ENCODE measurements at places on chromosomes 16 and 17.
A peak's percentile ranks its signal among the peaks of the same experiment; 100 is the strongest.

DNA sequence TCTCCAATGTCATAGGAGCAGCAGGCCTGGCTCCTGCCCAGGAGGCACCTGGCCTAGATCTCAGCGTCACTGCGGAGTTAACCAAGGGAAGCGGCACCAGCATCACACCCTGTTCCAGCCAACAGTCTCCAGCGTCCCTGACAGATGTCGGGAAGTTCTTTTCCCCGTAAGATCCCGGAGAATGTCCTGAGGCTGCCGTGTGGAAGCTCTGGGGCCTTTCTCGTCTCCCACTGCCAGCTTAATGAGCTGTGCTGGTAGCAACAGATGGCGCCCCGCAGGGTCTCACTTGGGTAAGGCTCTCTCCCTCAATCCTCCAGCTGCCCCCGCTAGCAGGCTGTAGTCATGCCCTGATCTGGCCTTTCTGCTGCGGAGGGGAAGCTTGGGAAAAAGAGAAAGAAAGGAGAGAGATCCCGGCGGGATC, 57.5 kb downstream of the MARCHF10 start:
- no peak for DNase-seq
- no peak overlapping the region for H3K27ac ChIP-seq
- H3K4me1 ChIP-seq, result no peaks in the 10 kb centered on the region
- H3K4me3 ChIP-seq, result no peak overlapping the region
- no peaks in the 10 kb centered on the region for H3K36me3 ChIP-seq

DNA sequence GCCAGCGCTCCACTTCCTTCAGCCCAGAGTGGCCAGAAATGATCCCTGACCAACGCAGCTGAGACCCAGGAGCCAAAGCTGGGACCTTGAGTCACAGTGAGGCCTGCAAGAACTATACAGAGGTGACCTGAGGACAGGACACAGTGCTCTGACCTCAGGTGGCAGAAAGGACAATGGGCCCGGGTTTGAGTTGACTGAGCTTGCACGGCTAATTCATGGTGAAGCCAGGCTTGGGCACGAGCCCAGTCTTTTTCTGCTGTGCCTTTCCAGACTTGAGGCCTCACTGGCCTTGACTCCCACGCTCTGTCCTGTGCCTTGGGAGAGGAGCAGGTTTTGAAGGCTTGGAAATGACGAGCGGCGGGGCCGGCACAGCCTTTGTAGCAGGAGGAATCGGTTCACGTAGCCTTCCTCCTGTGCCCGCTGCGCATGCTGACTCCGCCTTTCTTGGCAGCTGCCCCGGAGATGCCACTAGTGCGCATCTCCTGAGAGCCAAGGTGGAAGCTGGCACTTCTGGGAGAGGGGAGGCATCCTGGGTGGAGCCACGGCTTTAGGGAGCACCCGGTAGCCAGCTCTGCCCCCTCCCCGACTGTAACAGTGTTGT, 34.9 kb downstream of the NDEL1 start:
- no peaks in the 10 kb centered on the region for H3K4me1 ChIP-seq

- H3K27ac ChIP-seq, result peak overlapping the region; percentile 94
- peaks cover 10% of the 10 kb centered on the region for H3K36me3 ChIP-seq
- H3K27me3 ChIP-seq, result peaks cover 14% of the 10 kb centered on the region
- H3K4me1 ChIP-seq, result peaks cover 39% of the 10 kb centered on the region
- DNase-seq, result no peak
These were observed 1.3 kb upstream of the PSMB3 start for GRCh38 chr17:38751144-38751807.

DNA sequence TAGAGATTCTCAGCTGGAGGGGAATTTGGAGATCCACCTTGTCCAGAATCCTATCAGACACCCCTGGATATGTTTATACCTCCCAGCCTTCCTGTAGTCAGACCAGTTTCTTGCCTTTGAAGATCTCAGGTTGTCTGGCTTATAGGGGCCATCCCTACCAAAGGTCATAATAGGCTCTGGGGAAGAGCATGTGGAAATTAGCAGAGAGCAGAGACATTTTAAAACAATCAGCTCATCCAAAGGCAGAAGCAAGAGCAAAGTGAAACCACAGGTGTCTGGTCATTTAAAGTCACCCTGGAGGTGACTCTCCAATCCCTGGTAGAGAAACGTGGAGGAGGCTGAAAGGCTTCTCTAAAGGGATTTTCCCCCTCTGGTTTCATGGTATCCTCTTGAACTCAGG, 299.3 kb upstream of the EEF2KMT start:
- no peaks in the 10 kb centered on the region for H3K36me3 ChIP-seq
- peaks cover 4% of the 10 kb centered on the region for H3K27me3 ChIP-seq
- no peak overlapping the region for H3K4me3 ChIP-seq
- H3K27ac ChIP-seq, result no peak overlapping the region

DNA sequence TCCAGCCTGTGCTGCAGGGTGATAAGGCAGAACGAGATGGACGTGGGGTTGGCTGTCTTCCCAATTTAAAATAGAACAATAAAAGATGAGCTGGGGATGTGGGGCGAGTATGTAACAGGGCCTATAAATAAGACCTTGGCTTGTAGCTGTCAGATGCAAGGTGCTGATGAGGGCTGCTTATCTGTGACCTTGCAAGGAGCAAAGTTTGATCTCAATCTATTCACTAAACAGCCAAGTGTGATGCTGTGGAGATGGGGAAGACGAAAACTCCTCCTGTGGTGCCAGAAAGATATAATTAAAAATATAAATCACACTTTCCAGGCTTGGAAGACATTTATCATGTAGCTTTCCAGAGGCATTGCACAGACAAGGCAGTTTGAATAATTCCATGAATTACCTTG, 26.7 kb upstream of the TEX2 start:
- no peaks in the 10 kb centered on the region for H3K36me3 ChIP-seq
- DNase-seq, result no peak

DNA sequence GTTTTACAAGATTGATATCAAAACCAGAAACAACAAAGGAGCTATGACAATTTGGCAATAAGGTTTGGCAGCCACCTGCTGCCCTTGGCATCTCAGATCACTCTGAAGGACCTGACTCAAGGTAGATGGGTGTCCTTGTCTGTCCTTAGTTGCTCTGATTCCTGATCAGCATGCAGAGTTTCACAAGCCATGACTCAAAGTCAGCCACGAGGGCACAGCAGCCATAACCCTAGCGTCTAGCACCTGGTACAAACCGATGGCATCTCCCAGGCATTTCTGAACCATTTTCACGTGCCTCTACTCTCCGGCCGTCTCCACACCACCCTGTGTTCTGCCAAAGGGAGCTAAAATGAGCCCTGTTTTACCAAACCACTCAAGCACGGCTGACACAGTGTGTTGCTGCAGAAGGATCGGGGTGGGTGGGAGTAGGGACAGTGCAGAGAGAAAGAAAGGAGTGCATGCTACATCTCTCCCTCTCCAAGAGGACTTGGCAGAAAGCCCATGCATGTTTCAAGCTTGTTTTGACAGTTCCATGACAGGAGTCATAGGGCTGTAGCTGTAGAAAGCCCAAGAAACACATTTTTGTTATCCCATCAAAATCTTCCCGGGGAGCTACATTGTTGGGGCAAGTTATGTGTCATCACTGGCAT, 297.3 kb downstream of the ABCC12 start:
- no peak for DNase-seq
- H3K27me3 ChIP-seq, result peaks cover 10% of the 10 kb centered on the region
- H3K4me1 ChIP-seq, result peaks cover 4% of the 10 kb centered on the region
- no peaks in the 10 kb centered on the region for H3K36me3 ChIP-seq
- H3K27ac ChIP-seq, result no peak overlapping the region
- no peak overlapping the region for H3K4me3 ChIP-seq

- no peaks in the 10 kb centered on the region for H3K36me3 ChIP-seq
- no peak overlapping the region for H3K4me3 ChIP-seq
- H3K4me1 ChIP-seq, result no peaks in the 10 kb centered on the region
These were observed 48.0 kb upstream of the NDRG4 start for GRCh38 chr16:58451945-58452401.

GRCh38 chr17:59178266-59178985, 22.9 kb downstream of the PRR11 start:
- no peak overlapping the region for H3K4me3 ChIP-seq
- H3K4me1 ChIP-seq, result no peaks in the 10 kb centered on the region
- no peaks in the 10 kb centered on the region for H3K36me3 ChIP-seq

DNA sequence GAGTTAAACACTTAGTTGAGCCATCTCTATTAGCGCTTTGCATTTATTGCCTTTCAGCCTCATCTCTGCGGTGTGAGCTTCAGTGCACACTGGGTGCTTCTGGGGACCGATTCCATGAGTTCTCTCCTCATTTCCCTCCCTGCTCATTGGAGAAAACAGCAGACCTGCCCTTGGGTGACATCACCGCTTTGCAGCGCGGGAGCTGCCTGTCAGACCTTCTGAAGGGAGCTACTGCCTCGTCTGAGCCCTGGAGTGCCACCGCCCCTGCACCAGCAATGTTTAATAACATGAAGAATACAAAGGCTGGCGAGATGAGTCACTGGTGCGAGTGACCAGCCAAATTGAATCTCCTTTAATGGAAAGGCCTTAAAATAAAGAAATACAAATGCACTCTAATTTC, 30.2 kb upstream of the CPPED1 start:
- peaks cover 2% of the 10 kb centered on the region for H3K36me3 ChIP-seq
- H3K27me3 ChIP-seq, result peaks cover 15% of the 10 kb centered on the region
- no peak for DNase-seq
- no peak overlapping the region for H3K27ac ChIP-seq
- H3K4me1 ChIP-seq, result no peaks in the 10 kb centered on the region

GRCh38 chr16:17940584-17941364, 395.8 kb downstream of the NPIPA8 start:
- no peak for DNase-seq
- peaks cover 12% of the 10 kb centered on the region for H3K4me1 ChIP-seq
- H3K36me3 ChIP-seq, result peaks cover 4% of the 10 kb centered on the region
- H3K4me3 ChIP-seq, result no peak overlapping the region

DNA sequence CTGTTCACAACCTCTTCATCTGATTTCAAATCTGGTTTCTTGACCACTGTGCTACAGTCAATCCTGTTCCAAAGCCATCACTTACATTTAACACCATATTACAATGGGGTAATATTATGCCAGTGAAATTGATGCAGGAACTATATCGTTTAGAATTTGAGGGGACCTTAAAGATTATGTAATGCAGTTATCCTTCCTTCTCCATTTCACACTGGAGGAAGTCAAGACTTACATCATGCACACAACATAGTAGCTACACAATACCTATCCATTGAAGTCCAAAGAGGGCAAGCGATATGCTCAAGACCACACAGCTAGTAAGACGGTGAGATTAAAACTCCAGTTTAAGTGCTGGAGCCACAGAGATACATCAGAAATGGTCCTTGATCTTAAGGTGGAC, 16.8 kb downstream of the NOG start:
- no peak overlapping the region for H3K27ac ChIP-seq
- peaks cover 18% of the 10 kb centered on the region for H3K27me3 ChIP-seq
- no peaks in the 10 kb centered on the region for H3K4me1 ChIP-seq
- DNase-seq, result no peak
- no peaks in the 10 kb centered on the region for H3K36me3 ChIP-seq

- H3K4me1 ChIP-seq, result peaks cover 17% of the 10 kb centered on the region
- no peaks in the 10 kb centered on the region for H3K27me3 ChIP-seq
- H3K36me3 ChIP-seq, result no peaks in the 10 kb centered on the region
- peak overlapping the region; percentile 86 for H3K27ac ChIP-seq
These were observed 618 bp downstream of the TRIM47 start for GRCh38 chr17:75877752-75878173.

DNA sequence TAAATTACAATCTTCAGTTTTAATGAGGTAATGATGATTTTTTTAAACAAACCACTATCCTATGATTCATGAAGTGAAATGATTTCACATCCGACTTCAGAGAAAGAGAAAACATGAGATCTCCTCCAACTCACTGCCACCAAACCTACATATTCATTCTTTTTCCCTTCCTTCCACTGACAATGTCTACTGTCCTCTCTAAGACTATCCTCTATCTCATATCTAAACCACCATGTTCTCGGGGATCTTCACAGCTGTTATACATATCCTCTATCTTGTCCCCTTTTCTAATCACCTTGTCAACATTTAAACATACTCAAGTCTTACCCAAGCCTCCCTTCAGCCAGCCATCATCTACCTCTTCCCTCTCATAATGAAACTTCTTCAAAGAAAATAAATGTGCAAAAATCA, 53.5 kb downstream of the SMURF2 start:
- H3K36me3 ChIP-seq, result peaks cover 4% of the 10 kb centered on the region
- peaks cover 16% of the 10 kb centered on the region for H3K4me1 ChIP-seq
- H3K4me3 ChIP-seq, result no peak overlapping the region
- H3K27me3 ChIP-seq, result no peaks in the 10 kb centered on the region

GRCh38 chr16:58654560-58655214, 25.1 kb upstream of the CNOT1 start:
- H3K4me3 ChIP-seq, result no peak overlapping the region
- DNase-seq, result no peak
- H3K27me3 ChIP-seq, result peaks cover 3% of the 10 kb centered on the region
- no peak overlapping the region for H3K27ac ChIP-seq

Measured in memory B cell (primary cell).